MG63 (cell line): ENCODE measurements at places on chromosomes 3 and 15. TPM values are rescaled to one million over a fixed set of nuclear protein-coding genes. Genes with fewer than 3 reads are reported as not detected.

The LTK gene
- total RNA-seq = not detected in 2 replicates

The HEXA gene
- 93.1 and 153 TPM in 2 replicates for total RNA-seq

The CYP1A1 gene
- total RNA-seq = 11.6 and 15.7 TPM in 2 replicates

The ANKRD63 gene
- not detected in 2 replicates for total RNA-seq

The IL20RB gene
- 4.5 and 6.4 TPM in 2 replicates for total RNA-seq

The CCR1 gene
- not detected in 2 replicates for total RNA-seq

GRCh38 chr15:101424984-101425383 is 64.5 kb downstream of the PCSK6 start:
- no peak for DNase-seq

- DNase-seq = peak; percentile 47
Measured at GRCh38 chr15:66907826-66908743, 157.3 kb upstream of the SMAD3 start.

DNA sequence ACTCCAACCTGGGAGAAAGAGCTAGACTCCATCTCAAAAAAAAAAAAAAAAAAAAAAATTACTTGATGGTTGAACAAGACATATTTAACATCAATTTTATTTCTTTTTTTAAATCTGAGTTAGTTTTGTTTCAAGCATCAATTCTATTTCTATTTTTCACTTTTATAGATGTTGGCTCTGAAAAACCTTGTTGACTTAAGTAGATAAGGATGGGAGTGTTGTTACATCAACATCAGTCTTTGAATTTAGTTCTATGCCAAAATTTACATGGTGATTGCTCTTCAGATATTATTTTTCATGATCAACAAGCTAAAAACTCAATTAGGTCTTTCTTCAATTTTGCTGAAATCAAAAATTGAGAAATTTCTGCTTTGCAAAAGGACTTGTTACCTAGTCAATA is 66.9 kb downstream of the SERP1 start:
- DNase-seq = no peak

GRCh38 chr3:46093327-46093942 is 66.2 kb upstream of the XCR1 start:
- no peak for DNase-seq

- peak; percentile 44 for DNase-seq
Measured at GRCh38 chr15:70475921-70476320, 287.4 kb downstream of the UACA start.

- no peak for DNase-seq
Measured at GRCh38 chr15:100461049-100461448, 67.7 kb downstream of the CERS3 start.

GRCh38 chr3:193771011-193771652 is 178.1 kb downstream of the OPA1 start:
- DNase-seq = no peak
